Stimulated activated CD4-positive, alpha-beta T cell treated with anti-CD3 and anti-CD28 coated beads, Interleukin-12 subunit alpha, Interleukin-12 subunit beta, amount 100 ng/mL, for 48 hours (primary cell): ENCODE measurements at places on chromosomes 6 and 20.

- DNase-seq: no peak
These were observed 2.4 kb upstream of the GPX5 start for GRCh38 chr6:28523241-28523622.

GRCh38 chr20:62651285-62652021 lies 9.2 kb downstream of the SLCO4A1 start:
- DNase-seq: peak; percentile 39

DNA sequence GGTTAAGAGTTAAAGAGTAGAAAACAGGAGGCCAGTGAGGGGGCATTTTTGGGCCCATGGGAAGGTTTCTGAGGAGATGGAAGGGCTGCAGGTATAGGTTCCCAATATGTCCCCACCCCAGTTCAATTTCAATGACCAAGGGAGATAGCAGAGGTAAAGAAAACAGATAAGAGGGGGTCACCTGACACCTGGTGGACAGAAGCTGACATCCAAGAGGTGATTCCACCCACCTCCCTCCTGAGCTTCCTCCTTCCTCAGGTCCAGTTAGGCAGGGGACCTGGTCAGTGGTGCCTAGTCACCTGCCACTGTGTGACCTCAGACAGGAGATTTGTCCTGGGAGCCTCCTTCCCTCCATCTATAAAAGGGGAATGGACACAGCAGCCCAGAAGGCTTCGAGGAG lies 29.5 kb upstream of the MAS1L start:
- DNase-seq: no peak

DNA sequence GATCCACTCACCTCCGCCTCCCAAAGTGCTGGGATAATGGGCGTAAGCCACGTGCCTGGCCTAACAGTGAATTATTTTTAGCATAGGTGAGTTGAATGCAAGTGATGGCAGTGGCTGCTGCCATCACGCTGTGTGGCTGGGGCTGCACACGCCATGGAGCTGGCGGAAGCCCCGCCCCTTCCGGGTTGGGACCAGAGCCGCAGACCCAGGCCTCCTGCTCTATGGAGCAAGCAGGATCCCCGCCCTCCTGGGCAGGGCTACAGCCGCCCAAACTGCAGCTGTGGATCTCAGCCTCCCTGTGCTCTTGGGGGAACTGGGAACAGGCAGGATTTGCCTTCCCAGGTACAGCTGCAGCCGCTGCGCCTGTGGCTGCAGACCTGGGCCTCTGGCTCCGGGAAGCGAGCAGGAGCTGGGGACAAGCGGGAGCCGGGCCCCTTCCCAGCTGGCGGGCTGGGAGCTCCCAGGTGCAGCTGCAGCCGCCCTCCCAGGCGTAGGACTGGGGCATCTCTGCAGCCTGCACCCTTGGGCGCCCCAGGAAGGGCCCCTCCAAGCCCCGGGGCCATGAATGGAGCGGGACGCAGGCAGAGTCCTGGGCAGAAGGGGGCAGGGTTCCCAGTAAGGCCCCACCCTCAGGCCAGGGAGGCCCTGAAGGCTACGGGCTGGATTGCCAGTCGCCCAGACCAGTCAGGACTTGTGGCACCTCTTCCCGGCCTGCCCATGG lies 30.9 kb upstream of the SLA2 start:
- no peak for DNase-seq

GRCh38 chr6:43246301-43247113 lies 3.2 kb downstream of the TTBK1 start:
- no peak for DNase-seq

GRCh38 chr20:3797592-3798372 lies 1.7 kb downstream of the CDC25B start:
- DNase-seq: no peak

GRCh38 chr6:144094731-144095133 lies 641 bp downstream of the SF3B5 start:
- no peak for DNase-seq

- no peak for DNase-seq
These were observed 75.2 kb upstream of the CITED2 start for GRCh38 chr6:139449611-139450000.

DNA sequence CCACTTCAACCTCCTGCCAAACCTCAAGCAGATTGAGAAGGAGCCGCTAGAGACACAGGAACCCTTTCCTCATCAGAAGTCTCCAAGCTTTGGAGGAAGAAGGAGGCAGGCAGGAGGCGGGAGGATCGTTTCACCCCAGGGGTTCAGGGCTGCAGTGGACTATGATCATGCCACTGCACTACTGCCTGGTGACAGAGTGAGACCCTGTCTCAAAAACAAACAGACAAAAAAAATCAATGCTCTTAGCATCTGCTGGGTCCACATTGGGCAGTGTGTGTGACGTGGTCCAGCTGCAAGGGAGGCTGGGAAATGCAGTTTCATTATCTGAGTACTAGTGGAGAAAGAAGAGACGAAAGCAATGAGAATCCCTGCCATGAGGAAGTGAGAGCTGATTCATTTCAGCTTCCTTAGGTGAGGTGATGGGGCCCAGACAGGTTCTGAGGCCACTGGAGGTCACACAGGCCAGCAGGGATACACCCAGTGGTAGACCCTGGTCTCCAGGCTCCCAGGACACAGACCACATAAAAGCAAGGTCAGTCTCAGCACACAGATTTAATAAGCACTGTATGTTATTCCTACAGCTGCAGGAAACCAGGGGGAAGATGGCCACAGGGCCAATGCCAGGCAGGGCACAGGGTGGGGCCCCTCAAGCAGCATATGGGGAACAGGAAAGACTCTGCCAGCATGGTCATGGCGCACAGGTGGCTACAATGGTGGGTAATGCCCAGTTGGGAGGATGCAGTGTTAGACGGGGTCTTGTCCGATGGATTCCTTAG lies 4.3 kb downstream of the GFRA4 start:
- DNase-seq: no peak

DNA sequence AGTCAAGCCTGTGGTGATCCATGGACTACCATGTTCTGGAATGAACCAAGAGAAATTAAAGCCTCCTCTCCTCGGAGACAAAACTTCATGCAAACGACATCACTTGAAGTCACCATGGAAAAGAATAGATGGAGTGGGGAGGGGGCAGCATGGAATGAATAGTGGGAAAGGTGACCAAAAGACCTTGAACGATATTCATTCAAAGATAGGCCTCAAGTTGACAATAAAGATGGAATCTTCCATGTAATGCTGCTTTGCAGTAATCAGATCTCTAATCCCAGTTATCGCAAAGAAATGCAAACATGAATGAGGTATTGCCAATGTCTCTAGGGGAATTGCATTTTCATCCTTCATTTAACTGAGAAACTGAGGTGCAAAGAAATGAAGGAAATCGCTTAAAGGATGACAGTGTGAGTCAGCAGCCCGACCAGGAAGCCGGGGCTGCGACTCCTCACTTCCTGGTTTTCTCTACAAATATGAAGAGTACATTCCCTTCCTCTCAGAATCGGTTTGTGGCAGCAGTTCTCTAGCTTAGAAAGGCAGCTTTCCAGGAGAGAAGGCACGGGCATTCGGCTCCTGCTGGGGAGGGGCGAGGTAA lies 65.6 kb upstream of the RREB1 start:
- DNase-seq: no peak

DNA sequence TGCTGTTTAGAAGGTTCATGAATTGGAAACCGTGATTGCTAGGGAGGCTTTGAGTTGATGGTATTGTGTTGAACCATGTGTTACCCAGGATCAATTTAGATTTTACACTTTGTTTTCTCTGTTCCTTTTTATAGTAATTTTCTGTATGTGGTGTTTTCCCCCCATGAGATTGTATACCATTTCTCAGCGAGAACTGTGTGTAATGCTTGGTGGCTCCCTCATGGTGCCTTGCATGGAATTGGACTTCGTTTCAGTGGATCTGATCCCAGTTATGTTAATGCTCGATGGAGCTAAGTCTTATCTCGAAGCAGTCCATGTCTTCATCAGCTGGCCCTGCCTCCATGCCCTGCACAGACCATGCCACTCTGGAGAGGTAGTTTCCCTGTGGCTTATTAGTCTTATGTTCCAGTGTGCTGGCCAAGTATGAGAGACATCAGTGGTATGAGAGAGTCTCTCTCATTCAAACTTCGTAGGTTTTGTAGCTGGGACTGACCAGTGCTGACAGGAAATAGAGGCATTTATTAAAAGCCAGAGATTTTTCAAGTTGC lies 18.7 kb downstream of the PTPN1 start:
- no peak for DNase-seq
